ENCODE measurements at places on chromosomes 3 and 15. TPM values are rescaled to one million over a fixed set of nuclear protein-coding genes. Genes with fewer than 3 reads are reported as not detected.

EFCC1 gene
- 15.0 TPM for total RNA-seq

UCN2 gene
- not detected for total RNA-seq

C2CD4A gene
- not detected for total RNA-seq

PPARG gene
- total RNA-seq = 17.8 TPM

SAMMSON gene
- not detected for total RNA-seq

GPR149 gene
- total RNA-seq = not detected

ILDR1 gene
- total RNA-seq = not detected

HPS3 gene
- 14.8 TPM for total RNA-seq

LMAN1L gene
- not detected for total RNA-seq

C3orf70 gene
- 37.5 TPM for total RNA-seq

RTP4 gene
- 6.8 TPM for total RNA-seq

TTC23 gene
- total RNA-seq = 22.8 TPM

CELSR3 gene
- total RNA-seq = 0.33 TPM

GOLGA8Q gene
- total RNA-seq = not detected

THRB gene
- 29.7 TPM for total RNA-seq

TNFSF10 gene
- 35.7 TPM for total RNA-seq

HDAC11 gene
- 17.2 TPM for total RNA-seq

PCOLCE2 gene
- 23.0 TPM for total RNA-seq

SAMD7 gene
- total RNA-seq = not detected

SKOR1 gene
- 1.6 TPM for total RNA-seq

SLC6A11 gene
- total RNA-seq = not detected

Data from sigmoid colon (tissue), 7 donors.